GM23248 (cell line): ENCODE measurements at places on chromosomes 2 and 18. TPM values are rescaled to one million over a fixed set of nuclear protein-coding genes. Genes with fewer than 3 reads are reported as not detected.

DNA sequence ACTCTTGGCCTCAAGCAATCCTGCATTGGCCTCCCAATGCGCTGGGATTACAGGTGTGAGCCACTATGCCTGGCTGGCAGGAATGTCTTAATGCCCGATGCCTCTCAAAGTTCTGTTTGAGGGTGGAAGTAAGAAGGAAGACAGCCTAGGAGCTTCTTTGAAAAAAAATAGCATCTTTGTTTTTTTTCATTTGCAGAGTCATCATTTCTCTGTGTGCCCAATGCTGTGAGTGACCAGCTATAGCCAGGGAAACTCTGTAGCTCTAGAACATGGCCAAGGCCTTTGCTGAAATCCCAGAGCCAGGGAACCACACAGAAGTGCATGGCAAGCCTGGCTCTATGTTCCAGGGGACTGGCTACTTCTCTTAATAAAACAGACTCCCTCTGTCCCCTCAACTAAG is 260.0 kb downstream of the C1D start:
- H3K36me3 ChIP-seq, result no peaks in the 10 kb centered on the region
- H3K4me1 ChIP-seq, result peaks cover 5% of the 10 kb centered on the region; the same call in 1 of the 2 replicates
- H3K4me3 ChIP-seq, result no peak overlapping the region
- H3K27me3 ChIP-seq, result no peaks in the 10 kb centered on the region; the same call in 1 of the 2 replicates
- no peak overlapping the region for H3K27ac ChIP-seq
- no peak for DNase-seq

DNA sequence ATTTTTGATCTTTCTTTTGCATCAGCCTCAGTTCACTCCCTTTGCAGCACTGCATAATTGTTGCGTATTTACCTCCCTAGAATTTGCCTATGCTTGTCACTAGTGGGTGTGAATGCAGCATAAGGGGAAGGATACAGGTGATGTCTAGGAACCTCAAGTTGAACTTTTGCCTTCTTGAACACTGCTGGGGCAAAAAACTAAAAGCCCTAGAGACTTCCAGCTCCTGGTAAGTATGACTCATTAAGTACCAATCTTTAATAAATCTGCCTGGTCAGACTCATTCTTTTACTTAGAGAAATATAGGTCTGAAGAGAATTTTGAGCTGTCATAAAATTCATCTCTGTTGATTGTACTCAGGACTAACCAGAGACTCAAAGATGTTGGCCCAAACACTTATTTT is 547.3 kb upstream of the FANCL start:
- peak; percentile 14 for DNase-seq
- no peak overlapping the region for H3K4me3 ChIP-seq
- H3K27ac ChIP-seq, result no peak overlapping the region
- 0 out of 2 replicates have a peak, but pooled peaks cover 7% of the 10 kb centered on the region for H3K27me3 ChIP-seq

- peaks cover 14% of the 10 kb centered on the region for H3K36me3 ChIP-seq
- peak overlapping the region; percentile 96 for H3K27ac ChIP-seq
- peaks cover 39% of the 10 kb centered on the region for H3K4me1 ChIP-seq
- DNase-seq, result peak; percentile 74
- no peaks in the 10 kb centered on the region for H3K27me3 ChIP-seq
- peak overlapping the region; percentile 87 for H3K4me3 ChIP-seq
Measured at GRCh38 chr18:48949606-48950535, 894 bp downstream of the SMAD7 start.

DNA sequence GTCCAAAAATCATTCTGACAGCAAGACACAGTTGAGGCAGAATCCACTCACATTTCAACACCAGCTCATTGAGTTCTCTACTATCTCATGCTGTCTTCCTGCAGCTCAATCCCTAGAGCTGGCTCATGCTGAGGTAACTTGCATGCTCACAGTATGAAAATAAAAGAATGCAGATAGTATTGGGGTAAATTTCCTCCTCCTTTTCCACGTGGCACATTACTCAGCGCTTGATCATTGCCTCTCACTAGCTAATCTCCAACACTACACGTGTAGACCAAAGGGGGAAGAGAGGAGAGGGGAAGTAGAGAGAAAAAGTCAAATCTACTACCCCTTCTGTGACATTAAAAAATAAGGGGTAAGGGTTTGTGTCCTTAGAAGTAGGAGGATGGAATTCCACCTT is 300.6 kb downstream of the AFF3 start:
- H3K4me3 ChIP-seq, result no peak overlapping the region
- H3K4me1 ChIP-seq, result 0 out of 2 replicates have a peak, but pooled peaks cover 1% of the 10 kb centered on the region
- H3K27ac ChIP-seq, result no peak overlapping the region
- H3K27me3 ChIP-seq, result 0 out of 2 replicates have a peak, but pooled peaks cover 3% of the 10 kb centered on the region
- peak; percentile 48 for DNase-seq

- no peak for DNase-seq
- H3K36me3 ChIP-seq, result no peaks in the 10 kb centered on the region
- H3K27me3 ChIP-seq, result no peaks in the 10 kb centered on the region
- H3K27ac ChIP-seq, result no peak overlapping the region
Measured at GRCh38 chr2:163455815-163456214, 280.0 kb downstream of the FIGN start.

DNA sequence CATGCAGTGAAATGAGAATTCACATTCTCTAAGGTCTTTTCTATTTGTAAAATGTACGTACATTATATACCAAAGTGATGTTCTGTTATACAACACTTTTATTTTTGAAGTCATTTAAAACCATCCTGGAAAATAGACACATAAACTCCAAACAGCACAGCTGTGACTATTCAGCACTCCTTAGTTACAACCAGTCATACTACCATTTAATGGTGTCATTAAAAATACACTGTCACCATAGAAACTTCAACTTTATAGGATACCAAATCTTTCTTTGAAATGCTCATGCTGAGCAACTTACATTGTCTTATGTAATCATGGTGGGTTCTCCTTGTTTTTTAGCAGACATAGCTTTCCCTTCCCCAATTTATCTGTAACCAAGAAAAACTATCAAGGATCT is 85.3 kb downstream of the METTL4 start:
- no peaks in the 10 kb centered on the region for H3K27me3 ChIP-seq
- H3K4me1 ChIP-seq, result no peaks in the 10 kb centered on the region
- H3K36me3 ChIP-seq, result no peaks in the 10 kb centered on the region
- no peak for DNase-seq
- H3K27ac ChIP-seq, result no peak overlapping the region

DNA sequence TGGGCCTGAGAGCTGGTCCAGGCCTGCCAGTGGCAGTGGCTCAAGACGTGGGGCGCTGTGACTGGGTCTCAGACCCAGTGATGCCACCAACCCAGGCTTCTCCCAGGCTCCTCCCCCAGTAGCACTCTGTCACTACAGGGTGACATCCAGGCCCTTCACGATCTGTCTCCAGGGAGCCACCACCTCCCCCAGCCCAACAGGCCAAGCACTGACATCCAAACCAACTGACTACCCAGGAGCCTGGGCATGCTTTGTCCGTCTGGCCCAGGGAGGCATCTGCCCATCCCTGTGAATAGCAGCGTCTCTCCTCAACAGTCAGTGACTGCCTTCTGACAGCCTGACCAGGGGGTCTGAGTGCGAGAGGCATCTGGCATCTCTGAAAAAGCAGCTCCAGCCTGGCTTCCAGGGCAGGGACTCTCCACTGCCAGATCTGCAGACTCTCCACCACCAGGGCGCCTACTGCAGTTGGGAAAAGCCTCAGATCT is 13.0 kb downstream of the TEX44 start:
- no peaks in the 10 kb centered on the region for H3K27me3 ChIP-seq
- peaks cover 10% of the 10 kb centered on the region for H3K4me1 ChIP-seq
- H3K27ac ChIP-seq, result no peak overlapping the region
- H3K36me3 ChIP-seq, result no peaks in the 10 kb centered on the region

The GREB1L gene
- total RNA-seq, result 3.0 and 3.3 TPM in 2 replicates

The RGPD4 gene
- total RNA-seq, result not detected in 2 replicates

The RAMP1 gene
- 4.1 and 4.8 TPM in 2 replicates for total RNA-seq

The EN1 gene
- 7.0 and 9.1 TPM in 2 replicates for total RNA-seq

The COLEC12 gene
- 24.9 and 25.9 TPM in 2 replicates for total RNA-seq

The SALL3 gene
- not detected in 2 replicates for total RNA-seq

The ATG9A gene
- total RNA-seq, result 84.4 and 97.3 TPM in 2 replicates

The HOXD12 gene
- total RNA-seq, result 0.22 TPM in 1 of 2 replicates, not detected in the other

The NYAP2 gene
- total RNA-seq, result not detected in 2 replicates

The C2orf78 gene
- not detected in 2 replicates for total RNA-seq
